Hematopoietic multipotent progenitor cell (in vitro differentiated cells): ENCODE measurements at places on chromosomes 16 and 17. TPM values are rescaled to one million over a fixed set of nuclear protein-coding genes. Genes with fewer than 3 reads are reported as not detected.

DNA sequence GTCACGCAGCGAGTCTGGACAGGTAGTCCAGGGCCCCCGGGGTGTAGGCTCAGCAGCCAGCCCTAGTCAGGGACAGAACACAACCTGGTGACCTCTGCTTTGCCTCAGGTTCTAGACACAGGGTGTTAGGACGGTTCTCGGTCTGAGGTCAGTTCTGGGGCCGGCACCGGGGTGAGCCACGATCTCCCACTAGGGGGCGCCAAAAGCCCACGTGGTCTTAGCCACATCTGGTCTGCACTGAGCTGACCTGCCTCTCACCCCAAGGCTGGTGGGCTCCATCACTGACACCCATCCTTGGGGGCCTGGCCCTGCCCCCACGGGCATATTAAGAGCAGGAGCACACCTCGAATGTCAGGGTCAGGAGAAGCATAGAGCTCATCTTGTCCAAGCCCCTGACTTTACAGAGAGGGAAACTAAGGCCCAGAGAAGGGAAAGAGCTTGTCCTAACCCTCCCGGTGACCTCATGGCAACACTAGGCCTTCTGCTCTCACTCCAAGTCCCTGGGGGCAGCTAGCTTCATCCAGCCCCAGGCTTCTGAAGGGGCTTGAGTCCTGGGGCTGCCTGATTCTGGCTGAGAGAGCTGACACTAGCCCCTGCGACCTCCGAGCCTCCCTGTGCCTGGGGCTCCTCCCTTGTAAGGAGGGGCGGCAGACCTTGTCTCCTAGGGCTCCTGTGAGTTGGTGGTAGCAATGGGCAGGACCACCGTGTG lies 9.0 kb downstream of the SLC5A10 start:
- DNase-seq, result peak; percentile 63

DNA sequence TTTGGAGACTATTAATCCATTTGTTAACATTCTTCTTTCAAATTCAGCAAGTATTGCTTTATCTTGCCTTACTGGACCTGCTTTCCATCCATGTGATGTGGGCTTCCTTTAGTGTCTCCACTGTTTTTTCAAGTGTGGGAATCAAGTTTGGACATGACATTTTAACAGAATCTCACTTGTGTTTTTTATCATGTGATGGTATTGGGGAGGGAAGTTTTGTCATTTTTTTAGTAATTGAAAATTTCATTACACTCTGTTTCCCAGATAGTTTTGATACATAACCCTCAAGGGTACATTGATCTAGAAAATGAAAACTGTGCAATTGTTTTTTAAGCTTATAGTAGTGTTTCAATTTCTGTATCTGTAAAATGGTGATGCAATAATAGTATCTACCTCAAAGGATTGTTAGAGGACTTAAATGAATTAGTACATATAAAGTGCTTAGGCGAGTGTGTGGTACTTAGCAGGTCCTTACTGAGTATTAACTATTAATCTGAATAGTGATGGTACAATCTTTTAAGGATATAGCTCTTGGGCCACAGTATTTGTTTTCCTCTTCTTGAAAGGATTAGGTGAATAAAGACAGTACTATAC lies 27.3 kb downstream of the AATF start:
- DNase-seq, result no peak

- peak; percentile 65 for DNase-seq
These were observed 805 bp upstream of the C16orf95 start for GRCh38 chr16:87317750-87318644.

DNA sequence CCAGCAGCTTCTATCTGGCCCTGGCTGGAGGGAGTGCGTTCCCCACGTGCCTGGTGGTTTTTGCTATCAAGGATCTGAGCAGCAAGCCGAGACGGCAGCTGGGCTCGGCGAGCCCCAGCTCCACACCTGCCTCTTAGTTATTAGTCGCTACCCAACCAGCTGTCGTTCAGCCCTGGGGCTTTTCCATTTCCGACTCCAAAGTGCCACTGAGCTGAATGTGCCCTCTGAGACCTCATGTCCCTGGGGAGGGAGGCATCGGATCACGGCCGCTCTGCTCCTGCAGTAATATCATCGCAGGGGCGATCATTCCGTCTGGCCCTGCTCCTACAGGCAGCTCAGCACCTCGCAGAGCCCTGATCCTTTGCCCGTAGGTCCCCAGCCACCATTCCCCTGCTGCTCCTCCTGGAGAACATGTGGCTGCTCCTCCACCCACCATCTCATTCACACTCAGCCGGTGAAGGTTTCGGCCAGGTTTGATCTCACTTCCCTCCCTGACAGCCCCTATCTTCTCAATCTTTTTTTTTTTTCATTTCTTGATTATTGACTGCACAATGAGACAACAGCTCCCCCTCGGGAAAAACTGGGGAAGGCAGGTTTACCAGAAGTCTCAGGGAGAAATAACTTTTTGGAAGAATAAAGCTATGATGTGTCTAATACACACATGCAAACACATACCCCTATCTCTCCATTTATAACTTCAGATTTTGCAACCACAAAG lies 86.7 kb downstream of the ZFHX3 start:
- no peak for DNase-seq

DNA sequence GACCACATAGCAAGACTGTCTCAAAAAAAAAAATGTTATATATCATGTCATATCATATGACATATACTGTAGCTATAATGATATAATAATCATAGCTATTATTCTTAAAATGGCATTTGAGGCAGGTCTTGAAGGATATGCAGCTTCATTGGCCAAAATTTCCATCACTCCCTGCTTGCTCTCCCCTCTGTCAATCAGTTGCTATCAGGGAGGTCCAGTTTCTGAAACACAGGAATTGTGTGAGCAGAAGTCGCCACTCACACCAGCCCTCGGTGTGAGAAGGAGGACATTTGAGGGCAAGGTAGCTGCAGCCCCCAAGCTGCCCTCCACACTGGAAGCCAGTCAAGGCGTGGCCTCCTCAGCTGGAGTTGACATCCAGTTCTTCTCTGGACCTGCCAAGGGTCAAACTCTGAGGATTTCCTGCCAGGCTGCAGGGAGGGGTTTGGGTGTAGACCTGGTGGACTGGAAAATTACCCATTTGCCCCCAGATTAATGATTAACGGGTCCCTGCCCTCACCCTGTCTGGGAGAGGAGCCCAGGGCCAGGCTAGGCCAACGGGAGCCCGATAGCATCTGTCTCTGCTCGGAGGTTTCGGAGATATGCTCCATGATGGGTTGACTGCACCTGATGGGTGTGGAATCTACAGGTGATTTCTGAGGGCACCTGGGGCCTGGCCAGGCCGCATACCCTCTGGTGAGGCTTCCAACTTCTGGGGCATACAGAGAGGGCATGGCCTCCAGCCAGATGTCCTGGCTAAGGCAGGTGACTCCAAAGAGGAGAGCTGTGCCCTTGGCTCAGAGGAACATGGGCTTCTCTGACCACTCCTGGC lies 18.8 kb downstream of the WNT9B start:
- no peak for DNase-seq

GRCh38 chr17:74994440-74994839 lies 7.0 kb downstream of the CDR2L start:
- no peak for DNase-seq

The CTRB2 gene
- total RNA-seq, result not detected

- no peak for DNase-seq
These were observed 297.5 kb downstream of the CDH13 start for GRCh38 chr16:82924075-82924854.

The MYO1D gene
- total RNA-seq, result 8.1 TPM

The PLA2G10 gene
- total RNA-seq, result not detected

DNA sequence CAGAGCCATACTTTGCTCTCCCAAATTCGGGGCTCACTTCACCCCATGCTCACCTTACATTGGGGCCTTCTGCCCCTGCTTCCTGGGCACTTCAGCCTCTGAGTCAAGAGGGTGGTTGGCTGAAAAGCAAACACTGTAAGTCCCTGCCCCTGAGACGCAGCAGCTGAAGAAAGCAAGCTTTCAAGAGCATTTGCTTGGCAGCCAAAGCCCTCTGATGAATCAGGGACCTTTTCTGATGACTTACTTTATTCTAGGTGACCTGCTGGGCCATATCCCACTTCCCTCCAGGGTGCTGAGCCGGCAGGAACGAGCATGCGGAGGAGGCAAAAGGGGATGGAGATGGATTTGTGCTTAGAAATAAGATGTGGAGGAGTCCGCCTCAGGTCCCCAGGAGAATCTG lies 147.0 kb upstream of the TNRC6C start:
- no peak for DNase-seq

DNA sequence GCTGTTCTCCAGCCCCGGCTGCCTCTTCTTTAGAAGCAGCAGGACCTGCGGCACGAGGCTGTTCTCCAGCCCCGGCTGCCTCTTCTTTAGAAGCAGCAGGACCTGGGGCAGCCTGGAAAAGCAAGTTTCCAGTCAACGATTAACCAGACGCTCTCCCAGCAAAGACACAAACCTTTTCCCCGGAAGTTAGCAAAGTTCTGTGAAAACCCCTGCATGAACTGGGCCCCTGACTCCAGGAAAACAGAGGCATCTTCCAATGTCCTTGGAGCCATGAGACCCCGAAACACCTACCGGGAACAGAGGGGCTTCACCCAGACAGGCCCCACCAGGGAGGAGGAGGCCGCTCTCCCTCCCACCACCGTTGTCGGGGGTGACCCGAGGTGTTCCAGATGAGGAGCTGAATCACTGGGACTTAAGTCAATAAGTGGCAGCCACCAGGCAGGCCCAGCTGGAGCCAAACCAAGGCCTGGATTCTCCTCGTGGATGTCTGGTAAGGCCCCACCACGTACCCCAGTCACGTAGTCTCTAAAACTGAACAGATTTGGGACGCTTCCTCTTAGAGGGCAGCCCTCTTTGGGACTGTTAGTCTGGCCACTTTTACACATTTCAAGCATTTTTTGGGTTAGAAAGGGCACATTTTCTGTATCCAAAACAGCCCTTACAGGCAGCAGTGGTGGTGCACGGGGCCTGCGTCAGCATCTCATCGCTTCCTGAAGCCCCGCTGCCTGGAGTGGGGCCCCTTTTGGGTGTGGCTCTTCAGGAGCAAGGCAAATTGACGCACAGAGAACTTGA lies at the start of gene RPH3AL:
RPH3AL (minus strand) TSS at position 387 of the 792 bp plus-strand sequence. CDS start 25,264 bp downstream, outside the sequence.
- peak; percentile 51 for DNase-seq

GRCh38 chr17:40534371-40535189 lies 30.7 kb downstream of the CCR7 start:
- DNase-seq, result no peak

DNA sequence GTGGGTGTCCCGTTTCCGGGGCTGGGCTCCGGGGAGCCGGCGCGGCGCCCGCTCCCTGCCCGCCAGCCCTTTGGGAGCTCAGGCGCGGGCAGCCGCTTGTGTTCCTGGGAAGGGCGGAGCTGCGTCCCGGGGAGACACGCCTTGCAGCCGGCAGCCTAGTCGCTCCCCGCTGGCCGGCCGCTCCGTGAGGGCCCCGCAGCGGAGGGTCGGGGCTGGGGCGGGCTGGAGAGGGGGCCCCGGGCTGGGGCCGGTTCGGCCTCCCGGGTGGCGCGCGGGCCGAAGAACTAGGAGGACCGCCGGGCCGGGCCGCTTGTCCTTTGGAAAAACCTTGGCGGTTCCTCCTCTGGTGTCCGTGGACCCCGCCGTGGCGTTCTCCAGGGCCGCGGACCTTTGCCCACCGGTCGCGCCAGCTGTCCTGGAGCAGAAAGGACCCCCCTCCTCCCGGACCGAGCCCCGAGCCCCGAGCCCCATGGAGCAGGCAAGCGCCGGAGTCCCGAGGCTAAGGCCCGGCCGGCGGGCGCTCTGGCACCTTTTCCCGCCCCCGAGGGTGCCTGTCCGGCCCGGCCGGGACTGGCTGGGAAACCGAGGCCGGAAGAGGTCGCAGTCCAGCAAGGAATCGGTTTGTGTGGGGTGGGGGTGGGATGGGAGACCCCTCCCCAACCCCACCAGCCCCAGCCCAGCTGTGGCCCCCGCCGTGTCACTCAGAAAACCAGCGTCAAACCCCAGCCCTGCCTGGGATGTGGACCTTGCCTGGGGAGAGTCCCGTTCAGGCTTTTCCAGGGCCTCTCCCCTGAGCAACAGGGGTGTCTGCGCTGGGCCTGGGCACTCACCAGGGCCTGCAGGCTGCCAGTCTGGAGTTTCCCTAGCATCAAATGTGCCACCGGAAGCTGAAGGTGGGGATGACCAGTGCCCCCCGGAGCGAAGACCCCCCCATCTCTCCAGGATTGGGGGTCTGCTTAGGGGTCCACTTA lies 6.8 kb upstream of the TBC1D3B start:
- no peak for DNase-seq

The SDR42E2 gene
- 0.27 TPM for total RNA-seq

The KRT33A gene
- total RNA-seq, result not detected

- no peak for DNase-seq
These were observed 36.1 kb upstream of the CAPN15 start for GRCh38 chr16:491220-491919.

GRCh38 chr17:50204431-50204830 lies 3.0 kb upstream of the COL1A1 start:
- DNase-seq, result no peak

- DNase-seq, result no peak
These were observed 17.1 kb upstream of the ST6GALNAC1 start for GRCh38 chr17:76660656-76661042.

DNA sequence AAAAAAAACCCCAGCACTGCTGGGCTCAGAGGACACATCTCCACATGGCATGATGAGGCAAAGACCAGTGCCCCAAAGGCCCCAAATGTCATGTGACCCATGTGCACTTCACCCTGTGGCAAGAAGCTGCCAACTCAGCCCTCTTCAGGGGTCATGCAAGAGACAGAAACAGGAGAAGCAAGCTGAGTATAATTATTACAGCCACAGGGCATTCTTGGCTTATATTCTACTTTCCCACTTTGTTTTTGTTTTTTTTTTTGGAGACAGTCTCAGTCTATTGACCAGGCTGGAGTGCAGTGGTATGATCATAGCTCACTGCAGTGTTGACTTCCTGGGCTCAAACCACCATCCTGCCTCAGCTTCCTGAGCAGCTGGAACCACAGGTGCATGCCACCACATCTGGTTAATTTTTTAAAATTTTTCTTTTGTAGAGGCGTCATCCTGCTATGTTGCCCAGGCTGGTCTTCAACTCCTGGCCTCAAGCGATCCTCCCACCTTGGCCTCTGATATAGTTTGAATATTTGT lies 32.7 kb upstream of the LITAF start:
- peak; percentile 64 for DNase-seq

GRCh38 chr17:63836811-63837210 lies 5.7 kb downstream of the SMARCD2 start:
- no peak for DNase-seq

GRCh38 chr17:37532756-37533155 lies 43.1 kb downstream of the DUSP14 start:
- no peak for DNase-seq

- DNase-seq, result no peak
These were observed 4.1 kb upstream of the MSLN start for GRCh38 chr16:756428-756827.

The RPTOR gene
- total RNA-seq, result 45.5 TPM

The HSF4 gene
- total RNA-seq, result 1.3 TPM
